Trophoblast cell (in vitro differentiated cells and primary cell): ENCODE measurements at places on chromosomes 12 and 14.

- no peak for DNase-seq
Observed at GRCh38 chr12:108637222-108637971, 3.7 kb upstream of the SELPLG start.

DNA sequence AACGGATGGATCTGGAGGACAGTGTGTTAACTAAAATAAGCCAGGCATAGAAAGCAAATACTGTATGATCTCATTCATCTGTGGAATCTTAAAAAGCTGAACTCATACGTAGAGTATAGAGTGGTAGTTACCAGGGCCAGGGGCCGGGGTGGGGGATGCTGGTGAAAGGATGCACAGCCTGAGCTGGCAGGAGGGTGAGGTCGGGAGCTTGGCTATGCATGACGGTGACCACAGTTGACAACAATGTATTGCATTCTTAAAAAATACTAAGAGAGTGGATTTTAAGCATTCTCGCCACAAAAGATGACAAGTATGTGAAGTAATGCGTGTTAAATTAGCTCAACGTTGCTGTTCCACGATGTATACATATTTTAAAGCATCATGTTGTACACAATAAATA lies 351.3 kb downstream of the TMEM121 start:
- peak; percentile 41 for DNase-seq

DNA sequence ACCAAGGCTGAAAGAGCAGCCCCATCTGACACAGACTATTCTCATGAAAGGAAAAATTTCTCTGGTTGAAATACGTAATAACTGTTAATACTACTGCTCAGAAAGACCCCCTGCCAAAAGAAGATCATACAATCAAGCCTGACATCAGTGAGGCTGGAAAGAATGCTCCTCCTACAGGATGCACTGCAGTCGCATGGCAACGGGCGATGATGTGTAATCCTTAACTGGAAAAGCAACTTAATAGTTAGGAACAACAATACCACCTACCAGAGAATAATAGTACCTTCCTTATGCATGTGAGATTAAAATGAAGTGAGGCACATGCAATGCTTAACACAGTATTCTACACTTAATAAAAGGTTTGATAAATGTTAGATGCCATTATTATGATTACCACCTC lies 1.2 kb upstream of the GOLGA5 start:
- DNase-seq: peak; percentile 68

DNA sequence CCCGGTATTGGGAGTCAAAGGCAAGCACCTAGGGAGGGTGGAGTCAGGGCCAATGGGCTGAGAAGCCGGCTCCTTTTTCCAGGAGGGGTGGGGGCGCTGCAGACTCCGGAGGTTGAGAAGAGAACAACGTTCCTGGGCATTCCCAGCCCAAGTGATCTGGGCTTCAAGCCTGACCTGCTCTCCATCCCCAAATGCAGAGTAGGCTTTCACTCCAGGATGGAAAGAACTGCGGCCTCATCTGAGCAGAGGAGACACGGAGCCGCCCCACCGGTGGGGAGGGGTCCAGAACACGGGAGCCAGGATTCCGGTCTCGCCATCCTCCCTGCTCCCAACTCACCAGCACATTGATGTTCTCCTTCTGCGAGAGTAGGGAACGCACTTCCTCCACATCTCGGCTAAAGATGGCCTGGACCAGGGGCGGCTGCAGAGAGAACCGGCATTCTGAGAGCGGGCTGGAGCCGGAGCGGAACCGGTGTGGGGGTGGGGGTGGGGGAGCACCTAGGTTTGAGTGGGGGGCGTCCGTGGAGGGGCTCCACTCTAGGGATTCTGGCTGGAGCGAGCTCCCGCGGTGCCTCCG lies 605 bp downstream of the ANKRD52 start:
- peak; percentile 26 for DNase-seq

GRCh38 chr12:96806272-96806671 lies 100.8 kb upstream of the NEDD1 start:
- no peak for DNase-seq

GRCh38 chr14:81313200-81313599 lies 86.9 kb downstream of the STON2 start:
- no peak for DNase-seq

DNA sequence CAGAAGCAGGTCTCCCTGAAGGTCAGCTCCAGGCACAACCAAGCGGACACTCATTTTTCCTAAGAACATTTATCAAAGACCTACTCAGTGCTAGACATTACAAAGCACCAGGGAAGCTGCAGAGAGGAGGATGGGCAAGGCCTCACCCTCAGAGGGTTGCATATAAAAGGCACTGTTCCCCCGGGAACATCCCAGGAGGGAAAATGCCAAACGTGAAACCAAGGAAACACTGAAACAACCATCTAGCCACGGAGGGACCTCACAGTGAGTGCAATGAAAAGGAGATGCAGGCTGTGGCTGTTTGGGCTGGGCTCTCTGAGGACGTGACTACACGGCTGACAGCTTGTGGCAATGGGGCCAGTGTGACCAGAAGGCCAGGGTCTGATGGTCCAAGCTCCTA lies 117.4 kb upstream of the VASH1 start:
- no peak for DNase-seq

DNA sequence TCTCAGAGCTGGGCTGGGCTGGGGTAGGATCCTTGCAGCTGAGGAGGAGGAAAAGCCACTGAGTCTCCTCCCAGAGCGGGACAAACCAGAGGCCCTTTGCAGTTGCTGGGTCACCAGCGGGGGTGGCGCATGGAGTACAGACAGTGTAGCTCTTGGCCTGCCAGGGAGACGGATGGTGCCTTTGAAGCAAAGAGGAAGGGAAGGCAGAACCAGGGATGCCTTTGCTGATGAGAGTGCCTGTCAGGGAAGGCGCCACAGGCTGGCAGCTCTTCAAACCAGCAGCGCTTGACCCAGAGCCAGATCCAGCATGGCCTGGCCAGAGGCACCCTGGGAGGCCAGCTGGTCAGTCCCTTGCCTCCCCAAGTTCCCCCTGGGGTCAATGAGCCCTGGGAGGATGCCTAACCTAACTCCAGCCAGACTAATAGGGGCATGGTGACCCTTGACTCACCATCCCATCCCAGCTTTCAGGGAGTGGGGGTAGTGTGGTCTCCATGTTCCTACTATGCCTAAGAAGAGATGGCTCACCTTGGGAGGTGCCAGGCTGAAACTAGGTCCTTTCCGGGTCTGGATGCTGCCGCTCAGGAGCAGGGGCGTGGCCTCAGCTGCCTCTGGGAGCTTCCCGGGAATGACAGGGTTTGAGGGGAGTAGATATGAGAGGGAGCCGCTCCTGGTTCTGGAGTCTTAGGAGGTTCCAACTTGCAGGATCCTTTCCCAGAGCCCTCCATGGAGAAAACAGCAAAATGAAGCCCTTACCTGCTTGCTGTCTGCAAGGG lies 19.8 kb downstream of the VASH1 start:
- no peak for DNase-seq

- DNase-seq: no peak
Observed at GRCh38 chr14:51862176-51862796, 1.9 kb downstream of the GNG2 start.

- DNase-seq: no peak
Observed at GRCh38 chr14:73712071-73712506, 2.1 kb downstream of the PNMA1 start.

- no peak for DNase-seq
Observed at GRCh38 chr12:48994224-48995085, 4.7 kb downstream of the DDN start.
